Hematopoietic multipotent progenitor cell (in vitro differentiated cells): ENCODE measurements at places on chromosomes 3 and 15.
A peak's percentile ranks its signal among the peaks of the same experiment; 100 is the strongest.

GRCh38 chr3:52456169-52456799 is 880 bp downstream of the NISCH start:
- DNase-seq = no peak

DNA sequence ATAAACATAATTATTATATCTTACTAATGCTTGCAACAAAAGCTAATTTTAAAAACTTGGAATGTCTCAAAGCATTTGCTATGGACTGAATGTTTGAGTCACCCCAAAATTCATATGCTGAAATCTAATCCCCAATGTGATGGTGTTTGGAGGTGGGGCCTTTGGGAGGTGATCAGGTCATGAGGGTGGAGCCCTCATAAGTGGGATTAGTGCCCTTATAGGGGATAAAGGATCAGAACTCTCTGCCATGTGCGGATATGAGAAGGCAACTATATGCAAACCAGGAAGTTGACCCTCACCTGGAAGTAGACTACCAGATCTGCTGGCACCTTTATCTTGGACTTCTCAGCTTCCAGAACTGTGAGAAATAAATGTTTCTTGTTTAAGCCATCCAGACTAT is 137.7 kb downstream of the LIPC start:
- no peak for DNase-seq

DNA sequence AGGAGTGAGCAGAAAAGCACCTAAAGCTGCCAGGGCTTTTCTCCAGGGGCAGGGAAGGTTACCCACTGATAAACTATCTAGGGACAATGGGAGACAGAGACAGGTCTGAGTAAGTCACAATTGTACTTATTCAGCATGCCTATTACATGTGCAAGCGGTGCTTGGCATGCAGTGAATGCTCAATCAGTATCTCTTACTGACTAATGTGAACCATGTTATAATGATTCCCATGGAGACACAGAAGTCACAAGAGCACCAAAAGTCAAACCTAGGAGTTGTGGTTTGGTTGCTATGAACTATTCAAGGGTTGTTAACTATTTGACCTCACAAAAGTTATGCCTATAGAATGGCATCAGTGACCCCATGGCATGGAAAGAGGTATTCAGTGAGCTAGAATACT is 50.0 kb upstream of the RASGRP1 start:
- DNase-seq = no peak

DNA sequence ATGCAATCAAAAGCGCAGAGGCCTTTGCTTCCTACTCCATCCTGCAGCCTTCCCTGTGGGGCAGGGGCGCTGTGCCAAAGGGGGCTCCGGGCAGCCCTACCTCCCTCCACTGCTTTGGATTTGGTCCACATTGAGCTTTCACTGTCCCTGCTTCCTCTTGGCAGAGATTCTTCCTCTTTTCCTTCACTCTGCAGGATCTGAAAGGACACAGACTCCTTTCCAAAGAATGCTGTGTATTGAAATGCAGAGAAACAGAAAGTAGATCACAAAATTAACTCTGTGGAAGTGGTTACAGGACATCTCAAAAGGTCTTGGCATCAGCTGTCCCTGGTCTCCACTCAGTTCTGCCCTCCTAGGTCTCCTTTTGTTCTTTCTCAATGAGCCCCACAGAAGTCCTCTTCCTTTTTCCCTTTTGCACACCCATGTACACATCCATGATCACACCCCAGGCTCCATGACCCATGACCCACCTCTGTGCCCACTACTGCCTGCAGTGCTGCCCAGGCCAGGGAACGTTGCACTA is 64.1 kb downstream of the CCR1 start:
- no peak for DNase-seq

DNA sequence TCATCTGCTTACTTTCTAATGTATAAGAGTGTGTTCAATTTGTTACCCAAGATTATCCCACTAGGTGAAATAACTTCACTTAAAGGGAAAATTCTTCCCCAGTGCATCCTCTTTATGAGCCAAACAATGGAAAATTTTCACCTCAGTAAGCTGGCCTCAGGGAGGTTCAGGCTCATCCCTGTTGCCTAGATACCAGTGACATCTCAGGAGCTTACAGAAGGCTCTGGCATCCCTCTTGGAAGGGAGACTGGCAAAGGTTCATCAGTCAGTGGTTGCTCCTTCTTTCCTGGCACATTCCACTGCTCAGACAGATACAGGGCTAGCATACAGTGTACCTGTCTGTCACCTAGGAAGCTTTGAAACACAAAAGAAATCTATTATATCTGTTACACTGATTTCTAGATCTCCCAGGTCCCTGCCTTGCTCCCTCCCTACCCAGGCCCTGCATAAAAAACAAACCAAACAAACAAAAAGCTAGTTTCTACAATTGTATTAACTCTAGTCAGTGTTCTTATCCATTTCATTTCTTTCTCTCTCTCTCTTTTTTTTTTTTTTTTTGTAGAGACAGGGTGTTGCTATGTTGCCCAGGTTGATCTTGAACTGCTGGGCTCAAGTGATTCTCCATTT is 1.7 kb downstream of the IP6K2 start:
- no peak for DNase-seq

GRCh38 chr3:52830535-52831258 is at the start of gene ITIH4:
Gene ITIH4, minus strand, starts transcription at chr3:52830672. Its CDS starts 30 bp downstream, at chr3:52830642.
- no peak for DNase-seq

GRCh38 chr3:5768281-5768945 is 580.9 kb downstream of the EDEM1 start:
- no peak for DNase-seq

- DNase-seq = no peak
Measured at GRCh38 chr15:43792761-43793476, 799 bp downstream of the SERF2 start.

DNA sequence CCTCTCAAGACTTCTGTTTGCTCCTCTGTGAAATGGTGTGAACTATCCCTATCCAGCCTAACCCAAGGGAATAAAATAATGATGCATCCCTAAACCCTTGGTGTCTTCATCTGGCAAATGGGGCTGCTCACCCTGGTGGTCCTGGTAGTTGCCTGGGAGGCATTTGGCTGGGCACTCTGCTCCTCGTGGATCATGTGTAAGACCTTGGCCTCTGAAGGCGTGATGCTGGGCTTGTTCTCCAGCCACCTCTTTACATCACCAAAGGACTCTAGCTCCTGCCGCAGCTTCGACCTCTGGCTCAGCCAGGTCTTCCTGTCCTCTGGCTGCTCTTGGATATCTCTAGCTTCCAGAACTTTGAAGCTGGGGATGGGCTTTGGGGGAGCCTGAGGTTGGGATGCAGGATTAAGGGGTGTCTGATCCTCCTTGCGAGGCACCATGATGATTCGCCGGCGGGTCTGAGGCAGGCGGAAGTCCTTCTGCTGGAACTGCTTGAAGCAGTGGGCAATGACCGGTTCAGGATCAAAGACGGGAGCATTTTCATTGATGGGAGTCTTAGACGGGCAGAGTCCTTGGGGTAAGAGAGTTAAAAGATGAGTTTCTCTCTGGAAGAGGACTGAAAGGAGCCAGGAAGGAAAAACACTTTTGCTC is 7.1 kb downstream of the EFCAB12 start:
- no peak for DNase-seq

DNA sequence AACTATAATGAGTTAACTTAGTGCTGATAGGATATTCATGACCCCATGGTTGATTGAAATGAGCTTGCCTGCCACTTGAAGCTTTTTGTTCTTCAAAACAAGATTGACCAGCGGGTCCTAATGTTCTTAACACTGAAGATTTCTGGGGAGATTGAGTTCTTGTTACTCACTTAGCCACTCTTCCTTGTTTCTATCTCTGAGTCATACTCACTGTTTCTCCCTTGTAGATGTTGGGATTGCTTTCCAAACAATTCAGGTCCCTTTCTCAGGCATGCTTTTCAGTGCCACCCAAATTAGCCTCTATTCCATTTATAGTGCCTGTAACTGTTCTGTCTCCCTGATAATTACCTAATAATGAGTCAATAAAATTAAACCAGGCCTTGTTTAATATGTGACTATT is 517.0 kb downstream of the SQOR start:
- no peak for DNase-seq

GRCh38 chr15:71333839-71334238 is 218.6 kb downstream of the THSD4 start:
- no peak for DNase-seq

DNA sequence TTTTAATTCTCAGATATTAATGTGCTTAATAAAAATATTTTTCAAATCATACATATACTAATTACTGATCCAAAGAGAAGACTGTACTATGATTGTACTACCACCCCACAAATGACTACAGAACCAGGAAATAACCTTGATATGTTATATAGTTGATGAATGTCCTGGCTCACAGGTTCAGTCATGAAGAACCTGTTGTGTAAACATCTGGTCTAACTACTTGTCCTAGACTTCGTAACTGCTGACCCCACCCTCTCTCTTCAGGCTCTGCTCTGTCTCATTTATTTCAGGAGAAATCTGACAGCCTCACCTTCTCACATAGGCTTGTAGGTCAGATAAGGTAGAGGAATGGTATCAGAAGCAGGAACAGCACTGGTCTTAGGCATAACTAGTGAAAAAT is 14.7 kb upstream of the CSTA start:
- no peak for DNase-seq

DNA sequence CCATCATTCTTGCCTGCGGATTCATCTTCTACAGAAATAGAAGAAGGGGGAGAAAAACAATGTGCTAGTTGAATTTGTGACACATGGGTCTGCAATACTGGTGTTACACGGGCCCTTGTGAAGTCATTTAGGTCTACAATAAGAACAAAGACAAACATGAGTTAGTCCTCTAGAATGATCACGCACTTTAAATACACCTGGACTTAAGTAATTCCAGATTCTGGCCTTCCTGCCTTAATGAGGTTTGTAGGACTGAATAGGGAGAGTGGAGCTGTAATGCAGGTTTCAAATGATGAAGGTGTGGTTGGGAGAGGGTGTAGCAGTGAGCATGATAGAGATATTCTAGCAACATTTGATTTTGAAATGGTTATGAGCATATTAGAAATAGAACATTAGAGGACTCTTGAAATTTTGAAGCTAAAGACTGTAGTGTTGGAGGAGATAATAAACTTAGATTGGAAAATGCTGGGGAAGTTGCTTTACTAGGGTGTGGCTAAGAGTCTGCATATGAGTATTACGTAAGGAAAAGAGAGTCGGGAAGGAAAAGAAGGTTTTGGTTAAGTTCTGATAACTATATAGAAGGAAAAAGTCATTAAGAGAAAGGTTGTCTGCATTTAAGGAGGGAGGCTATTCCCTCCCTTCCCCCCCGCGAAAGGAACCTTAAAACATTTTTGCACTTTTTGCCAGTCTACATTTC is 606 bp downstream of the EIF2A start:
- no peak for DNase-seq

DNA sequence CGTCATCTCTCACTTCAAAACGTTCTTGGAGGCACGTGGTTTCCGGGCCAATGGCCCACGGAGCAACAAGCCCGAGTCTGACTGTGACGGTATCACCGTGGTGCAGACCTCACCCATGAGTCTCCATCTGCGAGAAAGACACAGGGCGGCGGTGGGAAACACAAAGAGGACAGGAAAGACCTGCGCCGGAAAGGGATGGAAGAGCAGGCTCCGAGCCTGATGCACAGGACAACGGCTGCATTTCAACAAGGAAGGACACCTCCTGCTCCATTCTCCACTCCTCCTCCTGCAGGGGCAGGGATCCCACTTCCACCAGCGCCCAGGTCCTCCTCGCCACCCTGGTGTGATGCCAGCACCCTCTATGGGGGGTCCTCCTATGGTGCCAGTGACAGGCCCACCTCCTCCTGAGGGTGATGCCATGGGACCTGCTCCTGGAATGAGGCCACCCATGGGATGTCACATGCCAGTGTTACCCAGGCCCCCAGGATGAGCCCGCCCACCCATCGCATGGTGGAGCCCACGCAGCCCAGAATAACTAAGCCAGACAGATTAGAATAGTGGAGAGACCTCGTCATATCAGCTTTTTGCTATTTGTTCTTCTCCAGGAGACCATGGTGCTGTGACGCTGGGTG is 73.0 kb upstream of the PCSK6 start:
- DNase-seq = no peak

DNA sequence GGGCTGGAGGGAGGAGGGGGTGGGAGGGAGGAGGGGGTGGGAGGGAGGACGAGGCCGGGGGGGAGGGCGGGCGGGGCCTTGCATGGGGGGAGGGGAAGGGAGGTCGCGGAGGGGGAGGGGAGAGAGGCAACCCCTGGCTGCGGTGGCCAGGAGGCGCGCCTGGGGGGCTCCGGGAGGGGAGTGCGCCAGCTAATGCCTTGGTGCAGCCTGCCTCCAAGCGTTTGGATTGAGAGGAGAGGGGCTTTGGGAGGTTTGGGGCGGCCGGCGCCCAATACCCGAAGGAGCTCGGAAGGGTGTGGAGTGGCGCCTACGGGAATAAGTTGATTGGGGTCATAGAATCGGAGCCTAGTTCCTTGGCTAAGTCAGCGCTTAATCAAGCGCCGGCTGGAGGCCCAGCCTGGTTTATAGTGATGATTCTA is 557 bp downstream of the TFG start:
- peak; percentile 75 for DNase-seq

DNA sequence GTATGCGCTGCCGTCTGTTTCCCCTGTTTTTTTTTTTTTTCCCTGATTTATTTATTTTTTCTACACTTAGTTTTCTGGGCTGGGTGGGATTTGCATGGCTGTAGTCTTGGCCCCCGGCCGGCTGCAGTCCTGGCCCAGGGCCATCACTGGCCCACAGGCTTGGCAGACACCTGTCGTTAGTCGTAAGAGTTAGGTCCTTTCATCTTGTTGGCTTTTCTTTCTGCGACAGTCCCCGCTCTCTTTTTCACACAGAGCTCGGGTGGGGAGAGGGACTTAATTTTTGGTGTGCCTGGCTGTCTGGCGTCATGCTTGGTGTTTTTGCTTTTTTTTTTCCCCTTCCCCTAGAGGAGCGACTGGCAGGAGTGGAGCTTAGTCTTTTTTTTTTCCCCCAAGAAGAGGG is 183.4 kb downstream of the KLF13 start:
- DNase-seq = no peak
